ENCODE measurements at places on chromosomes 4 and X.
A peak's percentile ranks its signal among the peaks of the same experiment; 100 is the strongest.

GRCh38 chr4:16225167-16225862 is 956 bp downstream of the TAPT1 start:
- no peak for DNase-seq

- DNase-seq, result no peak
These were observed 390.7 kb upstream of the ADGRL3 start for GRCh38 chr4:60809486-60809800.

DNA sequence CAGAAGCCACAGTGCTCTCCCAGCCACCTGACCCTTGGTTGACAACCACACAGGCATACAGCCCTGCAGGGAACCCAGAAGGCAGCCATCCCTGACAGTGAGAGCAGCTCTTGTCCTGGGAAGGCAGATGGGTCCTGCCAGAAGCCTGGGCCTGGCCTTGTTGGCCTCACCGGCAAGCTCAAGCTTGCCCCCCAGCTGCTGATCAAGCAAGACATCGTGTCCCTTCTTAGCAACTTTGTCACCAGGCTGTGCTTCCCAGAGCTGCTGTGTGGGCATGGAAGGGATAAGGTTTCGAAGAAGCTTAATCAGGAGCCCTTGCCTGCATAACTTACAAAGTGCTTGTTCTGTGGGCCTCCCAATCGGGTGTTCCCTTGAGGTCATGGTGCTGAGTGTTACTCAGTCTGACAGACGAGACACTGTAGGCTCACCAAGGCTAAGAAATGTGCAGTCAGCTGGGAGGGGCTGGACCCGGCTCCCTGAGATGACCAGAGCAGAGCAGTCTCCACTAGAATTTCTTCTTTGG is 6.8 kb upstream of the ABLIM2 start:
- no peak for DNase-seq

DNA sequence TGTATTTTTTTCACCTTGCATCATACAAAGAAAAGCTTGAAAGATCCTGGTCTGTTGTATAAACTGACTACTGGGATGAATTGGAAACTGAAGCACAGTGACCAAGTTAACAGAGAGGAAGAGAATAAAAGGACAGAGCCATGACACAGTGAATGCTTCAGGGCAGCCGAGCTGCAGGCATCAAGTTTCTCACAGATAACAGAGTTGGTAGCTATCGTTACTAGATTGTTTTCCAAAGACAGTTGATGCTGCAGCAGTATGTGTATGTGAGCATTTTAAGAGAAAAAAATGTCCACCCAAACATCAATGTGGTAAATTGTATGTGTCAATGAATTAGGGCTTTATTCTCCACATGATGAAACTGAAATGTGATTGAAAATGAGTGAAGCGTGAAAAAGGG is 1032.7 kb downstream of the ADGRL3 start:
- no peak for DNase-seq

- DNase-seq, result peak; percentile 18
These were observed at the start of gene ABCB7 for GRCh38 chrX:75155827-75156525. TSS of gene ABCB7 (minus strand) at chrX:75156283. CDS start at chrX:75156272, 11 bp downstream.

DNA sequence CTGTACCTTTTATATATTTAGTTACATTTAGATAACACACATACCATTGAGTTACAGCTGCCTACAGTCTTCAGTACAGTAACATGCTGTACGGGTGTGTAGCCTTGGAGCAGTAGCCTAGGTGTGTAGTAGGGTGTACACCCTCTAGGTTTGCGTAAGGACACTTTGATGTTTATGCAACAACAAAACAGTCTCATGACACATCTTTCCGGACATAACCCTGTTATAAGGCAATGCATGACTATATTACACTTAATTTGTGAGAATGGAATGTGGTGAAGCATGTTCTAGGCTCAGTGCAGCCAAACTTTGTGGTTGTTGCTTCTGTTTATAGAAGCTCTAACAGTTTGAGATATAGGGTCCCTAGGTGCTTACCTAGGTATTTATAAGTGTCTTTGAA is 65.4 kb downstream of the SPRY1 start:
- no peak for DNase-seq

DNA sequence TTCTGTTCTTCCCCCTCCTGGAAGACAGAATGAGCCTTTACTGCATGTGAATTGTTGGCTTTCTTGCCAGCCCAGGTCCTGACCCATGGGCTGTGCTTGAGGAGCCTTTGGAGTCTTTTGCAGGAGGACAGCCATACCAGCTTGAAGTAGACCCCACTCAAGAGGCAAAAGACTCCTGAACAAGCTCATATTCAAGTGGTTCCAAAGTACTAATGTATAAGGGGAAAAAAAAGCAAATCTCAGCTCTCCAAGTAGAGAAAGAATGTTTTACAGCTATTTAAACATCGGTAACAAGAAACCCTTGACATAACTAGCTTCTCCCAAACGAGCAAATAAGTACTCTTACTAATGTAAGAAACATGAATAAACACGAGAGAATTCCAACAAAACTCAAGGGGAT is 174.9 kb upstream of the MXRA5 start:
- DNase-seq, result no peak

- DNase-seq, result no peak
These were observed 417.7 kb downstream of the MAPK10 start for GRCh38 chr4:85942107-85942506.

DNA sequence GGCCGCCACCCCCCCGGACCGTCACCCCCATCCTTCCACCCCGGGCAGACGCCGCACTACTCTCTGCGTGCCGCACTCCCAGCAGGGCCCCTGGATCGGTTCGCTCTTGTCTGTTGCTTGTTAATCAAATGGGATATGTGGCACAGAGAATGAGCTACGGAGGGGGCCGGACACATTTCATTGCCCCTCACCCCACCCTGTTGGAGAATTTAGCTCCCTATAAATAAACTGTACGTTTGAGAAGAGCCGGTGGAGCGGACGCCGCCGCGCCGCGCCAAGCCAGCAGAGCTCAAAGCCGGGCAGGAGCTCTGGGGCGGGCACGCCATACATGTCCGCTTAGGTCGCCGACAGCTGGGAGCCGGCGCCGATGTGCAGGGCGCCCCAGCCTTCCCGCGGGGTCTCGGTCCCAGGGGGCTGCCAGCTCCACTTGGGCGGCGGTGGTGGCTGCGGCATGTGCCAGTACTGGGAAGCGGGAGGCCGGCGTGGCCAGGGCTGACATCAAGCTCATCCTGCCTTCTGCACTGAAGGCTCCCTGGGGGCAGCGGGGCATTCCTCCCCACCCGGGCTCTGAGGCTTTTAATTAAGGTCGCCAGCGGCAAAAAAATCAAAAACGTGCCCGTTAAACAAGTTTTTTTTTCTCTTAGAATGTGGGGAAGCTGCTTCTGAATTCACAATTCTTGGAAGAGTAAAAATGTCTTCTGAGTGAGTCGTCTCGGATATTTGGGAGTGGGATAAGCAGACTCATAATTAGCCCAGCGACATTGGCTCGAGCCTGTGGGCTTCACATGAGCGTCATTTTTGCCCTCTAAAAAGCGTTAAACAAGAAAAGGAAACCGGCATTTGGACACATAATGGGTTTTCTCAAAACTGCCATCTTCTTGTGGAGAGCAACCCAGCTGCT is 1.1 kb upstream of the PCDH19 start:
- no peak for DNase-seq

DNA sequence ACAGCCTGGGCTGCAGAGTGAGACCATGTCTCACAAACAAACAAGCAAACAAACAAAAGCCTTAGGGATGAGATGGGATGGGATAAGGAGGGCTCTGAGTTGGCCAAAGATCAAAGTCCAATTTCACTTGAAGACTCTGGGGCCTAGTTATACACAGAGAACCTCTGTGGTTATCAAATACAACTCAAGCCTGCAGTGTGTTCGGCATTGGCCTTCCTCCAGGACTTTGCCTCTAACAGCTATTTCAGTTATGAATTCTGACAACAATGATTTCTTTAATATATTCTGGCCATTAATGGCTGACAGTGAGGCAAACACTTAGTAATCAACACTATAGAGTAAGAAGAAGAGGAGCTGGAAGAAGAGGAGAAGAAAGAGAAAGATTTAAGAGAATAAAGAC is 171.1 kb downstream of the PDGFRA start:
- no peak for DNase-seq

- DNase-seq, result no peak
These were observed 15.5 kb downstream of the AFAP1 start for GRCh38 chr4:7924163-7924562.

DNA sequence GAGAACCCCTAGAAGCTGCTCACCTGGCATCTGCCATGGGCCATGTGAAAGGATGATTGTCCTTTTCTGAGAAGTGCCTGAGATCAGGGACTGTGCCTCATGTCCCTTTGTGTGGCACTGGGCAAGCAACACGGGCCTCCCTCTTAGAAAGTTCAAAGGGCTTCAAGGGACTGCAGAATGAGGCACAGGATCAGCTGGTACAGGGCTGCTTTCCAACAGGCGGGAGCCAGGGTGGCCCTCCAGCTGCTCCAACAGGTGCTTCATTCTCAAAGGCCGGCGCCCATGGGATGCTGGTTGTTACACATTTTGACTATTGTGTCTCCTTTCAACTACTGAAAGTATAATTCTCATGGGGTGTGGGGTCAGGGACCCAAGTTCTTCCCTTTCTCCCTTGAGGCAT is 114.7 kb downstream of the ENPP6 start:
- DNase-seq, result no peak

DNA sequence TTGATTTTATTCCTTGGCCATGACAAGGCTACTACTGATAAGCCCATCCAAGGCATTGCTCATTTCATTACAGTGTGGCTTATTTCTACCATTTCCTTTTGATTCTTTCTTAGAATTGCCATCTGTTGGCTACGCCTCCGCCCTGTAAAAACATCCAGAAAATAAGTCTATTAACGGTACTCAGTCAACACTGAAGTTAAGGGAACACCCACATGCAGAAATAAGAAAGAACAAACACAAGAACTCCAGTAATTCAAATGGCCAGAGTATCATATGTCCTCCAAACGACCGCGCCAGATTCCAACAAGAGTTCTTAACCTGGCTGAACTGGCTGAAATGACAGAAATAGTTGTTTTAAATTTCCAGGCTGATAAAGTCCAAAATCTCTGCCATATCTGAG is 90.3 kb downstream of the CXXC4 start:
- DNase-seq, result no peak

- DNase-seq, result no peak
These were observed 640 bp downstream of the PHF8 start for GRCh38 chrX:54043541-54044125.

GRCh38 chr4:72290737-72291136 is 258.9 kb downstream of the NPFFR2 start:
- no peak for DNase-seq

DNA sequence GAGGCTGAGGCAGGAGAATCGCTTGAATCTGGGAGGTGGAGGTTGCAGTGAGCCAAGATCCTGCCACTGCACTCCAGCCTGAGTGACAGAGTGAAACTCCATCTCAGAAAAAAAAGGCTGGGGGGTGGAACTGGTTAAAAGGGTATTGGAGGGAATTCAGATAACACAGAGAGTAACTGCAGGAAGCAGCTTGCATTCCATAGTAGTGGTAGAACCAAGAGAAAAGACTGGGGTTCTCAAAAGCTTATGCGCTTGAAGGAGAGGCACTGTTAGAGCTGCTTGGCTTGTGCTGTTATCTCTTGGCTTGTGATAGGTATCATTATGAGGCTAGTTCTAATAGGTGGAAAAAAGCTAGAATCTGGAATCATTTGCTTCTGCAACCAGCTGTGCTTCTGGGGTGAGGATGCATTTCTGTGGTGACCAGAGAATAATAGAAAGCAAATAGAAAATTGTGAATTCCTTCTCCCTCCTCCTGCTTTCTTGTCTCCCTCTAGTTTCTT is 91.2 kb upstream of the ELOVL6 start:
- DNase-seq, result no peak

- no peak for DNase-seq
These were observed 573.8 kb upstream of the NDST4 start for GRCh38 chr4:115687052-115687755.

- DNase-seq, result no peak
These were observed 75.2 kb downstream of the ARHGEF38 start for GRCh38 chr4:105627620-105628019.

GRCh38 chrX:154404625-154405192 is 4.3 kb downstream of the DNASE1L1 start:
- DNase-seq, result no peak

- no peak for DNase-seq
These were observed at the start of gene UCHL1 for GRCh38 chr4:41256740-41257256. TSS of gene UCHL1 (plus strand) at chr4:41256928. CDS start at chr4:41256977, 49 bp downstream.

GRCh38 chrX:139382529-139382928 is 148.0 kb upstream of the F9 start:
- DNase-seq, result no peak

DNA sequence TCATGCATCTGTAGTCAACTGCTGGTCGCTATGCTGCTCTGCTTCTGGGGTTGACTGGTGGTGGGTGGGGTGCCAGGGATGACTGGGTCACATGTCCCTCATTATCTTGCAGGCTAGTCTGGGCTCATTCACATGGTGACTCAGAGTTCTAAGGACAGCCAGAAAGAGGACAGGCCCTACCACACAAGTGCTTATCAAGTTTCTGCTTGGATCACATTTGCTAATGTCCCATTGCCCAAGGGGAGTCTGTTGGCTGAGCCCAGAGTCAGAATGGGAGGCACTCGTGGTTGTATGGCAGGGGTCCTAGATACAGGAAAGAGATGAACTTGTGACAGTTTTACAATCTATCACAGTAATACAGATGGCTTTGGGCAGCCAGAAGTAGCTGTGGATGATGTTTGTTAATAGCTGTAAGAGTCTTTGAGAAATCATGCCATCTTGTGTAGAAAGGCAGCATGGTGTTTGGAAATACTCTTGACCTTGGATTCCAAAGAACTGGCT is 221.3 kb downstream of the GPAT3 start:
- DNase-seq, result no peak

GRCh38 chr4:112857461-112857860 is 192.0 kb upstream of the ANK2 start:
- no peak for DNase-seq

GRCh38 chr4:180296036-180296599 is 1947.1 kb upstream of the TENM3 start:
- DNase-seq, result no peak

- no peak for DNase-seq
These were observed 1.6 kb downstream of the ANKRD50 start for GRCh38 chr4:124710911-124711310.

GRCh38 chrX:65463550-65463949 is 71.0 kb downstream of the LAS1L start:
- no peak for DNase-seq

- DNase-seq, result no peak
These were observed 48.6 kb upstream of the TMEM164 start for GRCh38 chrX:109954333-109954732.

DNA sequence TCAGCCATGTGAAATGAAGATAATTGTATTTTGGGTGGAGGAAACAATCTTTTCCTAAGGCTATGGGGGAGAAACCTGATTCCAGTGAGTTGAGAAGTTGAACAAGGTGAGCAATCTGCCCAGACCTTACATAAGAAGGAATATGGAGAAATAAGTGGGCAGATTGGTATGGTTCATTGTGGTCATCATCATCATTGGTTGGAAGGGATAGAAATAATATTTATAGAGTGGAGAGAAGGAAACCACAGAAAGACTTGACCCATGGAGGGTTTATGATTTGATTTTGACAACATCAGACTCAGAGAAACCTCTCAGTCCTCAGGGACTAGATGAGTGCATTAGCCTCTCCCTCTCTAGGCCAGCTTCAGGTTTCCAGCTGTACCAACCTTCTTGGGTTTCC is 177.9 kb upstream of the NEIL3 start:
- DNase-seq, result no peak

GRCh38 chrX:53263597-53264094 is 17.7 kb downstream of the IQSEC2 start:
- no peak for DNase-seq

GRCh38 chrX:30935985-30936384 is 46.9 kb upstream of the TAB3 start:
- no peak for DNase-seq
